ENCODE measurements at places on chromosomes 4 and X. TPM values are rescaled to one million over a fixed set of nuclear protein-coding genes. Genes with fewer than 3 reads are reported as not detected.

The PNMA6F gene
- total RNA-seq = not detected

The DRD5 gene
- total RNA-seq = not detected

The MAGEC1 gene
- total RNA-seq = not detected

The DNAAF6 gene
- not detected for total RNA-seq

The CXCL1 gene
- 35.0 TPM for total RNA-seq

The CT45A3 gene
- not detected for total RNA-seq

The FGB gene
- not detected for total RNA-seq

The SPANXA1 gene
- total RNA-seq = not detected

The ATP2B3 gene
- total RNA-seq = not detected

The STK32B gene
- not detected for total RNA-seq

The SHISA3 gene
- not detected for total RNA-seq

The LUZP4 gene
- total RNA-seq = not detected

The TMEM184C gene
- total RNA-seq = 37.1 TPM

The GAGE12C gene
- not detected for total RNA-seq

The SETD7 gene
- total RNA-seq = 66.9 TPM

The SULT1E1 gene
- 2.8 TPM for total RNA-seq

The NFXL1 gene
- total RNA-seq = 53.0 TPM

The CRMP1 gene
- total RNA-seq = not detected

The CFAP99 gene
- total RNA-seq = 0.16 TPM

The S100G gene
- not detected for total RNA-seq

The MXRA5 gene
- total RNA-seq = not detected

The SYTL5 gene
- total RNA-seq = not detected

The SPANXN3 gene
- not detected for total RNA-seq

The NKX3-2 gene
- 0.42 TPM for total RNA-seq

The UGT2B7 gene
- total RNA-seq = not detected

The DCAF8L2 gene
- total RNA-seq = not detected

The KIAA1210 gene
- not detected for total RNA-seq

The CT45A6 gene
- not detected for total RNA-seq

The FAM9B gene
- 0.40 TPM for total RNA-seq

The EMCN gene
- not detected for total RNA-seq

The SLITRK2 gene
- not detected for total RNA-seq

The AFM gene
- total RNA-seq = not detected

The ZIC3 gene
- total RNA-seq = not detected

The APLN gene
- total RNA-seq = not detected

The ARHGEF38 gene
- not detected for total RNA-seq

The PTTG2 gene
- total RNA-seq = not detected

The CTAG2 gene
- not detected for total RNA-seq

The SCRG1 gene
- total RNA-seq = not detected

The CT55 gene
- total RNA-seq = not detected

The COL4A5 gene
- 122 TPM for total RNA-seq

The HSPA4L gene
- total RNA-seq = 45.9 TPM

The ETDB gene
- total RNA-seq = not detected

The CDS1 gene
- total RNA-seq = 11.5 TPM

The HMGN5 gene
- 6.6 TPM for total RNA-seq

The DMD gene
- total RNA-seq = 19.3 TPM

The ACTRT1 gene
- total RNA-seq = not detected

The AKAP14 gene
- total RNA-seq = not detected

The SGMS2 gene
- 85.3 TPM for total RNA-seq

The TIMM8A gene
- total RNA-seq = 14.9 TPM

The AR gene
- total RNA-seq = not detected

The PLAC8 gene
- 3.3 TPM for total RNA-seq

The NSG1 gene
- total RNA-seq = 8.6 TPM

The TLL1 gene
- total RNA-seq = 1.4 TPM

The VSIG1 gene
- total RNA-seq = 1.8 TPM

Data from MCF 10A (cell line).